ENCODE measurements at places on chromosomes 7 and 10.
A peak's percentile ranks its signal among the peaks of the same experiment; 100 is the strongest.

- no peak for DNase-seq
Measured at GRCh38 chr7:22727714-22728035, 675 bp downstream of the IL6 start.

DNA sequence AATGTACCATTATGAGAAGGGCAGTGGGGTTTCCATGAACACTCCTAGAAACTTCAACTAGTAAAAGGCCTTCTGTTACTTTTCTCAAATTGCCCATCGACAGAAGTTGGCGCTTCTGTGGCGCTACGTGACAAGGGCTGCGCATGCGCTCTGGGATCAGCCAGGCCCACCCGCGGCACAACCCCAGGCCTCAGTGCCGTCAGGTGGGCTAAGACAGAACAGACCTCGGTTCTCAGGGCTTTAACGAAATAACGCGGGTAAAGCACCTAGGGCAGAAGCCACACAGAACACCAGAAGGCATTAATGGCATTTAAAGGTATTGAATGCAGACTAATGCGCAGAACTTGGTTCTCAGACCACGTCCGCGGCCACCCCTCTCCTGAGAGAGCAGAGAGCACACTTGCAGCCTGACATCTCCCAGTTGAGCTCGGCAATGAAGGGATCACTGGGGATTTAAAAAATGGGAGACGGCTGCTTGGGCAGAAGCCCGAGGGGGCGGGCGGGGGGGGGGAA, 67.6 kb upstream of the CTNNA3 start:
- peak; percentile 21 for DNase-seq

DNA sequence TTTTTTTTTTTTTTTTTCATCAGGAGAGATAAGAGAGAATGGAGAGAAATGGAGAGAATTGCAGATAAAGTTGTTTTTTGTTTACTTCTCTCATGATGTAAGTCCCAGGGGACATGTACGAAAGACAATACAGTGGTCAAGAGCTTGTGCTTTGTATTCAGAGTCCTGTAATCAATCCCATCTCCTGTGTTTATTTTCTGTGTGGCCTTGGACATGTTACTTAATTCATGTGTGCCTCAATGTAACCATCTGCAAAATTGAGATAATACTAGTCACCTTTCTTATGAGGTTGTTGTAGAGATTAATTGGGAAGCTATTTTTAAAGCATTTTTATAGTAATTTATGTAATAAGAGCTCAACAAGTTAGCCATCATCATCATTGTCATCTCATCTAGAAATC, 117.5 kb downstream of the CDK14 start:
- DNase-seq: no peak

DNA sequence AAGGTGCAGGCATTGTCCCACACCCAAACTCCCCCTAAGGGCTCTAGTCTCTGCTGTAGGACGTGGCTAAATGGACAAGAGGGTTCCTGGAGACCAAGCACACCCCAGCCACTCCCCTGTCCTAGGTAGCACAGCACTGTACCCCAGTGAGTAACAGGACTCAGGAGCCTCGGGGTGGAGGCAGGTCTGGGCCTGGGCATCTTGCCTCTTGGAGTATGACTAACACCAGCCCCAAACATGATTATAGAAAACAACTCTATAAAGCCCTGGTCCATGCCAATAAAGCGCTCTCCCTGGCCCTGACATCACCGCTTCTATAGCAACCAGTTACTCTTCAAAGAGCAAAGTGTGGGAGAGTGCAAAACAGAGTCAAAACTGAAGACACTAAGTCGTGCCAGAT, 195.0 kb downstream of the CALN1 start:
- no peak for DNase-seq

DNA sequence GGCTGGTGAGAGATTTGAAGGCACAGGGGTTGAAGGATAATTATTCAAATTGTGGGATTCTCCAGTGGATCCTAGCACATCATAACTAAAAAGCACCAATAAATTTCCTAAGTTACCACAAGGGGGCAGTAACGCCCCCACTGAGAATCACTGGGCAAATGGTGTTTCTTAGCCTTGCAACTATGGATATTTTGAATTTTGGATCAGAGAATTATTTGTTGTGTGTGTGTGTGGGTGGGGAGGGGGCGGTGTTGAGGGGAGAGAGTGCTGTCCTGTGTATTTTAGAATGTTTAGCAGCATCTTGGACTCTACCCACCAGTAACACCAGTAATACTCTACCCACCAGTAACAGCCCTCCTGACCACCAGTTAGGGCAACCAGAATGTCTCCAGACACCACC, 63.3 kb upstream of the PRKG1 start:
- peak; percentile 49 for DNase-seq

DNA sequence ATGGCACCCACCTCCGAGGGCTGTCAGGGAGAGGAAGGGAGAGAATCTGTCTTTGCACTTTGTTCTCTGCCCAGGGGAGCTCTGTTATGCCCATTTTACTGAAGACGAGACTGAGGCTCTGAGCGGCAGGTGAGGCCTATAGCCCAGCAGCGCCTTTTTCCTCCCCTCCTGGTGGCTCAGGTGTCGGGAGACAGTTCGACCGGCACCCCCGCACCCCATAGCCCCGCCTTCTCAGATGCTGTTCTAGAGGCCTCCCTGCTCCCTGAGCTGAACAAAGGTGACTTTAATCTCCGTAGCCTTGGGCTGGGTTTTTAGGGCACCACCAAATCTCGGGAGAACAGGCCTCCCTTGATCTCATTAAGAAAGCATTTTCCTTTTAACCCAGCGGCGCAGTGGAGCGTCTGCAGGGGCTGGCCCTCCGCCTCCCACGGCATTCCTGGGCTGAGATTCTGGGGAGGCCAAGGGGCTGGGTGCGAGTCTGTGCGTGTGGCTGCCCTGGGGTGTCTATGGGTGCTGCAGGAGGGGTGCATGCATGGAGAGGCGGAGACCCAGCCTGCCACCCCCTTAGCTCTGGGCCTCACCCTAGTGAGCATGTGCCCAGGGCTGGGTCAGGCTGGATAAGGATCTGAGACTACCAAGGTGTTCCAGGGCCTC, 3.3 kb downstream of the LFNG start:
- DNase-seq: peak; percentile 63

DNA sequence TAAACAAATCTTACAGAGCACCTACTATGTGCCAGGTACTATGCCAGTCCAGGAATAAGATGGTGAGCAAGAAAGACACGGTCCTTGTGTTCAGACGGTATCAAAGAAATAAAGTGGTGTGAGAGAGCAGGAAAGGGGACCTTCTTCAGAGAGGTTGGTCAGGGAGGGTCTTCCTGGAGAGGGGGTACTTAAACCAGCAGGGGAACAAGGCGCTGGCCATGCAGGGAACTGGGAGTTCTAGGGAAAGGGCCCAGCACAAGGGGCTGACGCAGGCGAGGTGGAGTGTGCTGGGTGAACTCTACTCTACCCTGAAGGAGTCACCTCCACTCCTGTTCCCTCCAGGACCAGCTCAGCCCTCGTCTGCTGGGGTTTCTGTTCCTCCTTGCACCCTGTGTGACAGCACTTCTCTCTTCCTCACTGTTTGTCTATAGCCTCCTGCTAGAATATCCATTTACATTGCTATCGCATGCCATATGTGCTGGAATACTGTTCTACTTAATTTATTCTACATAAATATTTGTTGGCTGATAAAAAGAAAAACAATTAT, 73.5 kb downstream of the AOAH start:
- no peak for DNase-seq

GRCh38 chr7:149772241-149772955, 990 bp downstream of the ZNF467 start:
- no peak for DNase-seq

DNA sequence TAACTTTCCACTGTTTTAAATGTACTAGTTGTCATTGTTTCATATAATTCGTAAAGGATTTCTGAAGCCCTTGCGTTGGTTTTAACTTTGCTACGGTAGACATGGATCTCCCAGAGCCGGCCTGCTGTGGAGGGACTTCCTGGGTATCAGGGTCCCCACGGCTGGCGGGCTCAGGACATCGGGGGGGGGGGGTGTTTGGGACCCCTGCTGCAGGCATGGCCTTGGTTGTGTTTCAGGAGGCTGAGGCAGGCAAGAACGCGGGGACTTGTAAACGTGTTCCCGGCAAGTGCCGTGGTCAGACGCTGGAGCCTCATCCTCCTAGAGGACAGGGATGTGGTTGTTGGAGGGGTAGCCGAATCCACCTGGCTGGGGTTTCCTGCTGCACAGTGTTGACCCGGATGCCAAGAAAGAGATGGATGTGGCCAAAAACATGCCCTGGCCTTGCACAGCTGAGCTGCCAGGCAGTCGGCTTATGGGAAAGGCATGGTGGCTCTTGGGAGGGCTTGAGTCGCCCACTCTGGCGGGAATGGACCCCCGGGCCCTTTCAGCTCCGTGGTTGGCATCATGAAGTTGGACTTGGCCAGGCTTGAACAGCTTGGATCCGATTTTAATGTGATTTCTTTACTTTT, 21.4 kb upstream of the CHST12 start:
- no peak for DNase-seq

DNA sequence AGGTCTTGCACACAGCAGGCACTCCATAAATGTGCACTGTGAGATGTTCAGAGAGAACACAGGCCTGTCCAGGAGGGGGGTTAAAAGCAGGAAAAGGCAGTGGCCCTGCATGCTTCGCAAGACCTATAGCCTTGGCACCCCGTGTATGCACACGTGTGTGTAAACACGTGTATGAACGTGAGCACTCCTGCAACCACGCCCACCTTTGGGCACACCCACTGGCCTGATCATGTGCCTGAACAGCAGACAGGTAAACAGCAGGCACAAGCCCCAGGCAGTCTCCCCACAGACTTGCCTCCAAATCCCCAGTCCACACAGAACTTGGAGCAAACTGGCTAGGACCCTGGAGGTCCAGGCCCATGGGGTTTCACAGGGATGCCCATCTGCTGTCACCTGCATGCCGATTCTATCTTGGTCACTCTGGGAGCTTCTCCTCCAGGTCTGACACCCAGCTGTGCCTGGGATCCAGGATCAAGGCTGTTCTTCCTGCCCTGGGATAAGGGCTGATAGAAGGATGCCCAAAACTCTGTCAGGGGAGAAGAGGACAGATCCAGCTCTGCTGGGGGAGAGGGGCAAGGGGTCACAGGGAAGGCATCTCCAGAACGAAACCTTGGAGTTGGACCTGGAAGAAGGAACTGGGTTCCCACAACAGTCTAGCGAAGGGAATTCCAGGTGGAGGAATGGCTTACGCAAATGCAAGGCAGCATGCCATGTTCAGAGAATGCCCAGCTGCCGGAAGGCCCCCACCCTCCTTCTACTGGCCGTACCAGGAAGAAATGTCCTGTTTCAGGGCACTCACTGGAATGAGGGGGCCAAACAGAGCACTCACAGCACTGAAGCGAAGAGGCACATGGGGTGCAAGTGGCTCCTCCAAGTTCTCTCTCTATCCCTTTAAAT, 14.3 kb upstream of the ZMIZ1 start:
- no peak for DNase-seq

- peak; percentile 88 for DNase-seq
Measured at GRCh38 chr7:116502201-116503096, 2.9 kb downstream of the CAV2 start.

DNA sequence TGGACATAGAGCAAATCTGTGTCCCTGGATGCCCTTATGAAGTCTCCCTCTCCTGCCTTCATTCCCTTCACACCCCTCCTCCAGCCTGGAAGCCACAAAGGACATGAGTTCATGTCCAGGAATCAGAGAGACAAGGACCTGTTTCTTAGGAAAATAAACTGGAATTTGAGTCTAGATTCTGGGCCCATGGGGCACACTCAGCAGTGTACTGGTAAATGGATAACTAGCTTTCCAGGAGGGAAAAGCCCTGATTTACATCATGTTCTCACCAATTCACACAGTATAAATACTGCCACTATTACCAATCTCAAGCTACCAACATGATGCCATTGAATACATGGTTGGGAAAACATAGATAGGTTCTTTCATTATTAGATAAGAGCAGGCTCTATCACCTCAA, 9.9 kb downstream of the FAM237B start:
- no peak for DNase-seq

DNA sequence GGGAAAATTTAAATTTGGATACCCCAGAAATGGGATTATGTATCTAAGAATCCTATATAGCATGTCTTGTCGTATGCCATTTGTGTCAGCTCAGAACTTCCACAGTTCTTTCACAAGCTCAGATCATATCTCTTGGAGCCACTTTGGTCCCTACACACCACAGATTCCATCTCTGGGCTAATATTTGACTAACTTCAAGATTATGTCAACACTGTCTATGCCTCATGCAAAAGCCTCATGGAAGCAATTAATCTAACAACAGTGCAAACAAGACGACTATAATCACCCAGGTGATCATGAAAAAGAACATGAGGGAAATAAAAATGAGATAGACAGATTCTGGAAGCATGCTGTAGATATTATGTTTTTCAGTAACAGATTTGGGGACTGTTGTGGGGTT, 189.1 kb downstream of the LRRTM3 start:
- DNase-seq: peak; percentile 52

- no peak for DNase-seq
Measured at GRCh38 chr10:92180399-92180798, 110.5 kb downstream of the CPEB3 start.

DNA sequence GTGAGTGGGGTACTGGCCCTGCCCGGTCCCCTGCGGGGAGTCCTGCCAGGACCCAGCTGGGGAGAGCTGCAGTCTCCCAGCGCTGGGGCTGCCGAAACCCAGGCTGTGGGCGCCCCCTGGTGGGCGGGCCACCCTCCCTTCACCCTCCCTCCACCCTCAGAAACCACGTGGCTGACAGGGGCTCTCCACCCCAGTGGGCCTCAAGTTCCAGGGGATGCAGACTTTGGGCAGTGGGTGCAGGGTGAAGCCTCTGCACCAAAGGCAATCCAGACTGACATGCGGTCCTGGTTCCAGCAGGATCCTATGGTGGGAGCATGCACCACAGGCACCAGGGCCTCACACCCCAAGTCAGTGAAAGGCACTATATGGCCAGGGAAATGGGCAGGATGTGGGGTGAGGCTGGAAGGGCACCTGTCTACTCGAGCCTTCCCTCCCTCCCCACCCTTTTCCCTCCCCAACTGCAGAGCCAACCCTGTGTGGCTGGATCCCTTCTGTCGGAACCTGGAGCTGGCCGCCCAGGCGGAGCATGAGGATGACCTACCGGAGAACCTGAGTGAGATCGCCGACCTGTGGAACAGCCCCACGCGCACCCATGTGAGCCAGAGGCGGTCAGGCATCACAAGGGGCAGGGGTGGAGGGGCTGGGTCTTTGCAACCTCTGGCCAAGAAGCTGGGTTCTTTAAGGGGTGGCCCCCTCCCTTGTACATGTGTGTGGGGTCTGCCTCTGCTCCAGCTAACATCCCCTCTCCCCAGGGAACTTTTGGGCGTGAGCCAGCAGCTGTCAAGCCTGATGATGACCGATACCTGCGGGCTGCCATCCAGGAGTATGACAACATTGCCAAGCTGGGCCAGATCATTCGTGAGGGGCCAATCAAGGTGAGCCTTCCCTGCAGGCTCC, 38.8 kb downstream of the PSAP start:
- DNase-seq: peak; percentile 31

GRCh38 chr7:78588393-78588792, 789.8 kb downstream of the PHTF2 start:
- DNase-seq: no peak
